NCI-H1105 treated with DMSO at 0.1 percent for 48 hours (cell line): ENCODE measurements at places on chromosomes 11 and 22.
A peak's percentile ranks its signal among the peaks of the same experiment; 100 is the strongest.

DNA sequence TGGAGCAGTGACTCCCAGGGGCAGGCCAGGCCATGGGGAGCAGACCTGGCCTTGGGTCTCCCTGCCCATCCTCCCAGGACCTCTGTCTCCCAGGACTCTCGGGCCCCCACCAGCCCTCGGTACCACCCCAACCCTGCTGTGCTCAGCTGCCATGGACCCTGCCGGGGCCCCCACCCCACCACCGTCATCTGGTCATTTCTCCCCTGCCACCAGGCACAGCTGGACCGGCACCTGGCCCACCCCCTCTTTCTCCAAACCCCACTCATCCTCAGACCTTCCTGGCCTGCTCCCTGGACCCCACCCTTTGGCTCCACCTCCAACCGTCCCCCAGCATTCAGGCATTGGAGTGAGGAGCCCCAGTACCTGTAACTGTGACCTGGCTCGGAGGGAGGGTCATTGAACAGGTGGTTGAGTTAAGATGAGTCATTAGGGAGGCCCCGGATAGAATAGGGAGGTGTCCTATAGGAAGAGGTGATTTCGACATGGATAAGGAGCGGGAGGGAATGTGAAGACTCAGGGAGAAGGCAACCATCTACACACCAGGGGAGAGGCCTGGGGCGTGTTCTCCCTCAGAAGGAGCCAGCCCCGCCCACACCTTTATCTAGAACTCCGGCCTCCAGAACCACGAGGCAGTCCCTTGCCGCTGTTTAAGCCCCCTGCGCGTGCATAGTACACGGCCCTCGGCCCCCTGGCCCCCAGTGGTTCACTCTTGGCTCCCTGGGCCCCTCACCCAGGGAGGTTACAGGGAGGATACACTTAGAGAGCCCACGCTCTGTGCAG is 1395.9 kb downstream of the BRD1 start:
- DNase-seq, result no peak

DNA sequence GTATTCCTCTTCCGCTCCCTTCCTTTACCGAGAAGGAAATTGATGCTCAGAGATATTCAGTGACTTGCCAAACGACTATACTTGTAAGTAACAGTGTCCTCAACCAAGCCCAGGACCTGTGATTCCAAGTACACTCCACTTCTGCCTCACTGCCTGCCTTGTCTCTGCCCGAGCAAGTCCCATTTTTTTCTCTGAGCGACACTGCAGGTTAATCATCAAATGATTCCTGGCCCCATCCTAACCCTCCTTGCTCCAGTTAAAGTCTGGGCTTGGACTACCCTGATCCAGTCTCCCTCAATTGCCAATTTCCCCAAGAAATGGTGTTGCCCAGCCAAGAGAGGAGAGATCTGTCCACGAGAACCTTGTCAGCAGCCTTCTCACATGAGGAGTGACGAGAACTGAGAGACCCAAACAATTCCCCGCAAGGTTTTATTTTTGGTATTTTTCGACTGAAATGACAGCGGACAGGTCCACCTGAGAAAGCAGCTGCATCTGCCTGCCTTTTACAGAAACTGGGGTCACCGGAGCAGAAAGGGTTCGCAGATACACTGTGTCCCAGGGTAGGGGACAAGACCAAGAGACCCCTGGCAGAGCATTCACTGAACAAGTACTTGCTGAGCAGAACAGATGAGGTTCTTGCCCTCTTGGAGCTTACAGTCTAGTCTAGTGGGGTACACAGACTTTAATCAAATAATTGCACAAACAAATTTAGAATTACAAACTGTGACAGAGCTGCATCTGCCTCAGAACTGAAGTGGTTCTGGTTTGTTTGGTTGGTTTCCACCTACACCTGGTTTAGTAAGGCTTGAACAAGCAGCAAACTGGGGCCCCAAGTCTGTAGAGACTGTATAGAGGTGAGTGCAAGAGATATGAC is 11.4 kb downstream of the POU2AF1 start:
- no peak for DNase-seq

- DNase-seq, result no peak
These were observed 40.7 kb upstream of the POU2AF1 start for GRCh38 chr11:111419641-111420327.

DNA sequence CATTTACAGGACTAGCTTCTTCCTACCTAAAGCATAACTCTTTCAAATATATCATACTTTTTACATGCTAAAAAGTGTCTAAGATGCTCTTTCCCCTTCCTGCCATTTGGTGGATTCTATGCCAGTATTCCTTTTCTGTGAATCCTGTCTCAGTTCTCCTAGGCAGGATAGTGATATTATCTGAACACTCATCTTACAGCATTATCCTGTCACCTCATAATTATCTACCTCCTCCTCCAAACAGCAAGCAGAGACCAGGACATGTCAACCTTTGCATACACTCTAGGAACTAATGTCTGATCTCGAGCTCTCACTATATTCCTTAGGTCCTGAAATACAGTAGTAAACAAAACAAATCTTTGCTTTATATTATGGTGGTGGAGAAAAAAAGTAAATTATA is 275.5 kb downstream of the FAM181B start:
- DNase-seq, result no peak

GRCh38 chr11:6411594-6412031 is 7.3 kb downstream of the APBB1 start:
- no peak for DNase-seq

DNA sequence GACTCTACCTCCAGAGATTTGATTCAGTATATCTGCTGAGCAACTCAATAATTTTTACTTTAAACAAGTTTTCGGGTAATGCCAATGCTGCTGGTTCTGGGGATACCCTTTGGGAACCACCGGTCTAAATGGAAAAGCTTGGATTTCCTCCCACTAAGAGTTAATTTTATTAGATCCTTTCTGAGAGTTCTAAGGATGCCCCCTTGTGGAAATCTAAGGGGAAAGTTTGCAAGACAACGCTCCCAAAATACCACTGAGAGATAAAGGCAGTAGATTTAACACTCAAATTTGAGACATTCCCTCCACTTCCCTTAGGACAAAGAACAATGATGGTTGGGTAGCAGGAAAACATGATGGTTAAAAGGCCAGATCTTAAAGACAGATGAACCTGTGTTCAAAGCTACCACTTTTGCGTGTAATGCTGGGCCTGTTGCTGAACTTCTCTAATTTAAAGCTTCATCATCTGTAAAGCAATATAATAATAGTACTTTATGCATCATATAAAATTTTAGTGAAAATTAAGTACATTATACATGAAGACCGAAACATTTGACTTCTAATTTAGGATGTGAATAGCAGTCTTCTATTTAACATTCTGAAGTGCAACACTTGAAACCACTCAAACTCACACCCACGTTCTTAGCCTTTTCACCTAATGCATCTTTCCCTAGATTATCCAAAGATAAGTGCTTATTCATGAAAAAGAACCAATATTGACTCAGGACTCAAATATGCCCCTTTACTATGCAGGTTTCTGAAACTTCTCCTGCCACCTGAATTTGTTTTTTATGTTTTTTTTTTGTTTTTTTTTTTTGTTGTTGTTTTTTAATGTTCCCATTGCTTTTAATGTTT is 110.1 kb upstream of the LUZP2 start:
- DNase-seq, result peak; percentile 21

DNA sequence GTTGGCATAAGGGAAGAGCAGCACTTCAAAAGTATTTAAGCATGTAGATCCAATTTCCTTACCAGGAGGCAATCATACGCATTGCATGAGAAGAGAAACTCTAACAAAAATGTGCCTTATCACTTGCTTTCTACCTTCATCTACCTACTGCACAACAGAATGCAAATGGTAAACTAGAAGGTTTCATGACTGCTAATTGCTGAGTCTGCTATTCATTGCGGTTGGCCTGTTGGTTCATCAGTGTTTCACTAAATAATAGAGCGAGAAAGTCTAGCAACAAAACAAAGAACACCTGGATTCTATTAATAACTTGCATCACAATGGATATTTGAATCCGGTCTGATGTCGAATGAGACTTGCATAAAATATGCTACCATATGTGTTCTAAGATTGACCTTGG is 229.0 kb downstream of the OPCML start:
- no peak for DNase-seq

DNA sequence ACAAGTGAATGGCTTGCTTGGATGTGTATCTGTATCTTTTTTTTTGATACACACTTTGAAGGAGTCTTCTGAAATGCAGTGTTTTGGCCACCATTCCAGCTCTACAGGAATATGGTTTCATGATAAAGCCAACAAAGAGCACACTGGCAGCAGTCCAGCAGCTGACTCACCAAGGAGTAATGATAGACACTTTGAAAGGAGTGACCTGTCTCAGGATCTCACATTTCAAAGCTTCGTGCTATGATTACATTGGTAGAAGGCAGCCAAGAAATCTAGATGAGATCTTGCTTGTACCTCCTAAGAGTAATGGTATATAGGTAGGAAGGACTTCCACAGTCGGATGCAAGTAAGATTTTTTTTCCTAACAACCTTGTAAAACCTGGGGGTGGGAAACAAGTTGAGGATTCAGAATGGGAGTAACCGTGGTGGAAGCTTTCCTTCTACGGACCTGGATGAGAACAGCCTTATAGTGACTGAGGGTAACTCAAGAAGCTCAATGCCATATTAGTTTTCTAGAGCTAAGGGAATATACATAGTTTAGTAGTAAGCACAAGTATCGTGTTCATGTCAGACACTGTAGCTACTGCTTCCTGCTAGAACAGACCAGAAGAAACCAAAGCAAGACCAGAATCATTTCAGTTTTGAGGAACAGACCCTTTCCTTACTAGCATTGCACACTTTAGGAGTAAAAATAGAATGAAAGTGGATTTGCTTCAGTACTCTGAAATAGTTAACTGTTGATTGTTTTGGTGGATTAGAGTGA is 25.0 kb downstream of the MTMR3 start:
- DNase-seq, result peak; percentile 60

GRCh38 chr22:17109113-17109865 is 11.9 kb downstream of the TMEM121B start:
- no peak for DNase-seq

DNA sequence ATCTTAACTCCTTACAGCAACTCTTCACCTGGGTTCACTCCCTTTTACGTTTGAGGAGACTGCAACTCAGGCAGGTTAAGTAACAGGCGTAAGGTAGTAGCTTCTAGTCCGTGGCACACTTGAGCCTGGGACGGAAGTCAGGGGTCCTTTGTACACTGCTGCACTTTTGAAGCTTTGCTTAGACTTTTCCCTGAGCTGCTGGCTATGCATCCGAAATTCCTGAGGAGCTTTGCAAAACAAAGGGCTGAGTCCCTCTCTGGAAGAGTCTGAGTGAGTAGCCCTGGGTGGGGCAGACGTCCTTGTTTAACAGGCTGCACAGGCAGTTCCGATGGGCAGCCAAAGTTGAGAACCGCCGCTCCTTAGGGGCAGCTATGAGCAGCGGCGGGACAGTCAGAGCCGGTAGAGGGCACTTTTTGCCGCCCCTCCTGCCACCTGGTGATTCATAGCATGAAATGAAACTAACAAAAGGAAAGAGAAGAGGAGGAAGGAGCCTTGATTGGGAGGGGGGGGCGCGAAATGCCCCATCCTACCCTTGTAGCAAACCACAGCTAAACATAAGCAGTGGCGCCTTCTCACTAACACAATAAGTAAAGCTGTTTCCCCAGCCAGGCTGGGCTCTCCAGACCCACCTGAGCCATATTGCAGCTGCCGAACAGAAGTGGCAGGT is 1.4 kb downstream of the TMEM109 start:
- no peak for DNase-seq

DNA sequence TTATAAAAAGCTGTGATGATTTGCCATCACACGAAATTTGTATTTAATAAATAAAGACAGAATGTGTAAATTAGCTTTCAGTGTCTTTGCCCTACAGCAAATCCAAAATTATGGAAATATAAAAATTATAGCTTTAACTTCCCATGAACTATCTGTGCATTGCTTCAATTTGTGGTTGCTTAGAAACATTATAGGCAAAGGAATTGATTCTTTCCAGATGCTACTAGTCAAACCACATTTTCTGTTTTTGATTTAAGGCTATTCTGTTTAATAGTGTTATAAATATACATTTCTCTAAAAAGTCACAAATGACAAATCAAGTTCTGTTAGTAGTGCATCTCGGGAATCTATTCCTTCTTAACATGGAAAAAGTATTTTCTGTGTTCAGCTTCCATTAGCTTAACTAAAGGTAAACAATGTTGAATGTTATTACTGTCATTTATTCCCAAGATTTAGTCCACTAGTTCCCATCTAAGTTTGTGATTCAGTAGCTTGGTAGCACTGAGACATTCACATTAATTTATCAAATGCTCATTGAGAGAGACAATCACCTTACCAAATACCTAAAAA is 1086.3 kb upstream of the CCDC90B start:
- no peak for DNase-seq

GRCh38 chr11:130449310-130449990 is 1.0 kb downstream of the ADAMTS15 start:
- DNase-seq, result no peak

GRCh38 chr11:109073032-109073822 is 348.8 kb upstream of the C11orf87 start:
- DNase-seq, result no peak
